ENCODE measurements at places on chromosomes 12 and 14.

DNA sequence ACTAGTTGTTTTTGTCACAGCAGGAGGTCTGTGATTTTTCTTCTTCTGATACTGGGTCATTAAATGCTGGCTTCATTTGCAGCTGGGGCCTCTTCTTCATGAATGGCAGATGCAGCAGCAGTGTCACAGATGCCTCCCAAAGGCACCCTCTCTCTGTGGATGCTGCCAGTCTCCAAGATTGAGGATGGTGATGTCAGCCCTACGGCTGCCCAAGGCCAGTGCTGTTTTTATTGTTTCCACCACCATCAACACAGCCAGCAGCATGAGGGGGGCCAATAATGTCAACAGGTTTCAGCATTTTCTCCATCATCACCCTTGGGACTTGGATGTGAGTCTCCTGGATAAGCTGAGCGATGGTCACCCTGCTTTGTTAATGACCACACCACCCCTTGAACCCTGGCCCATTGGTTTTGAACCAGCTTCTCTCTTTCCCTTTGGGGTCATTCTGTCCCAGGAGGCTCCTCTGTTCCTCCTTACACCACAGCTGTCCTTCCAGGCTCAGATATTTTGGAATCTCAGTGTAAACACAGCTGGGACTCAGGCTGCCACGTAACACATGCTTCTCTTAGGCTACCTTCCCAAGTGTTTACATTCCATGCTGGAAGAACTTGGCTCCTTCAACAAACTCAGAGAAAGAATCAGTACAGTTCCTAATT lies 151.7 kb upstream of the DDHD1 start:
- no peak for DNase-seq

- DNase-seq, result no peak
Observed at GRCh38 chr14:79274641-79275291, 936.5 kb downstream of the DIO2 start.

DNA sequence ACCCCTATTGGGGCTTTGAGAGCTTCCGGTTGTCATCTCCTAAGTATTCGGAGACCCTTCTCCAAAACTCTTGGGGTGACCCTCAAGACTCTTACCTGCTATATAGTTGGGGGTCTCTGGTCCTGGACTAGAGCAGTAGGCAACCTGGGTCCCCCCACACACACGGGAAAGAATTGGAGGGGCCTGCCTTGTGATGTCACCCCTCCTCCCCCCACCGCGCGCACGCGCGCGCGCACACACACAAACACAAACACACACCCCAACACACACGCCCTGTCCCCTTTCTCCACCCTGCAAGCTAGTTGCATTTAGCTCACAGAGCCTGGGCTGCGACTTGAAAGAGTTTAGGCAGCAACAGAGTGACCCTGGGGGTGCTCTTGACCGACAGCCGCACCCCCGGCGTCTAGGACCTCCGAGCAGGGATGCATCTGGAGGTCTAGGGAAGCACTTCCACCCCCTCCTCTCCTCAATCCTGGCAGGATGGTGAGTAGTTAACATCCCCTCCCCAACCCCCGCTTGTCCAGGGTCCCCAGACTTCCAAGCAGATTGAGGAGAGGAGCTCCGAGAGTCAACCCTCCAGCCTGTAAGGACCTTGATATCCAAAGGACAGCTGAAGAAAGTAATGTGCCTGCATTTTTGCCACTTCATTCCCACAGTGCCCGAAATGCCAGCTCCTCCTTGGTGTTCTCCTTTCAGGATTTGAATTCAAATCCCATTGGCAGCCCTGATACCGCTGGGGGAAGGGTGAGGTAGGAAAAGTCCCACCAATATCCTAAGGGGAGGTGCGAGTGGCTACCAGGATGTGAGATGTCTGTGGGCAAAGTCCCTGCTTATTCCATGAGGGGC lies 1.4 kb upstream of the DNAJC14 start:
- peak; percentile 13 for DNase-seq

DNA sequence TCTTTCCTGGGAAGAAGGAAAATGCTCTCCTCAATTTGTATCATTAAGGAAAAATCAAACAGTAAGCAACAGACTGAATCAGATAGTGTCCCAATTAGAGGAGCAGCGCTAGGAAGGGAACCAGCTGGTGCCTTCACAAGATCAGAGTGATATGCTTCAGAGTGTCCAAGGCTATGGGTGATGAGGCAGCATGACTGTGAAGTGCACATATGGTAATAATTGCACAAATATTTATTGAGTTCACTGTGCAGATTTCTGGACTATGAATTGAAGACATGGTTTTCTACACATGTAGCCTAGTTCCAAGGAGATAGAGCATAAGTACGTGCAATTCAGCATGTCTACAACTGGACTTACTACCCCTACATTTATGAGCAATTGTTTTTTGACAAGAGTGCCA lies 78.8 kb upstream of the EVL start:
- DNase-seq, result no peak

DNA sequence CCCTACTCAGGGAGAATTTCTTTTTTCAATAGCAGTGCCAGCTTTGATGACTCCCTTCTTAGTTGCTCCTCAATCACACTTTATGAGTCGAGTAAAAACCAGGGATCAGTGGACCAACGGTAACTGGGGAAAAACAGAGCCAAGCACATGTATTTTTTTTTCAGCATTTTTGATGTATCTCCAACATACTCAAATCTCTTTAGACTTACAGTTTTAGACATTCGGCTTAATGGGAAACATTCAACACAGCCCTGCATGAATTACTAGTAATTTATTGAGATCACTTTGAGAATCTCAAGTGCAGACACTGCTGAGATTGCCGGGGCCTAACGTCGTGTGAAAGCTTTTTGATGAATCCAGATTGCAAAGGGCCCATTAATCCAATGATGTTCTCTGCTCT lies 306.7 kb downstream of the NUAK1 start:
- no peak for DNase-seq

GRCh38 chr12:104485651-104486362 lies 29.1 kb downstream of the CHST11 start:
- no peak for DNase-seq

DNA sequence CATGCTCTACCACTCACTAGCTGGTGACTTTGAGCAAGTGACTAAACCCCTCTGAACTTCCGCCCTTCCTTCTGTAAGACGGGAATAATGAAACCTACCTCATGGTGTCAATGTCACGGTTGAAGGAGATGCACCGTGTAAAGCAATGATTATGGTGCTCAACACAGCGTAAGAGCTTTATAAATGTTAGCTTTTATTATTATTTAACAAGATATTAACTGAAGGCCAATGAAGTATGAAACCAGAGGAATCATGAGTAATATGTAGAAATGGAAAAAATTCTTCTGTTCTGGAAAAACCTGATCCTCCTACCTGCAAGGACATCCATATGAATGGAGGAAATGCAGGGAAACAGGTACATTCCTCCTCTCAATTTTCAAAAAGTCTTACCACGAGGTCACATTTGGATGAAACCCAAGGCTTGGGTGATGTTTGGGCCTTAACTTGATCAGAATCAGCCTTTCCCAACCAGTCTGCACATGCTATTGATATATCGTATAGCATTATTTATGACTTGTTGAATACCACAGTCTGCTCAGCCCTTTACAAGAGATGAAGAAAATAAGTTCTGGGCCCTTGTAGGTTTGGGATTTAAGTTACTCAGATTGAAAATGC lies 166.8 kb upstream of the TBX3 start:
- no peak for DNase-seq

DNA sequence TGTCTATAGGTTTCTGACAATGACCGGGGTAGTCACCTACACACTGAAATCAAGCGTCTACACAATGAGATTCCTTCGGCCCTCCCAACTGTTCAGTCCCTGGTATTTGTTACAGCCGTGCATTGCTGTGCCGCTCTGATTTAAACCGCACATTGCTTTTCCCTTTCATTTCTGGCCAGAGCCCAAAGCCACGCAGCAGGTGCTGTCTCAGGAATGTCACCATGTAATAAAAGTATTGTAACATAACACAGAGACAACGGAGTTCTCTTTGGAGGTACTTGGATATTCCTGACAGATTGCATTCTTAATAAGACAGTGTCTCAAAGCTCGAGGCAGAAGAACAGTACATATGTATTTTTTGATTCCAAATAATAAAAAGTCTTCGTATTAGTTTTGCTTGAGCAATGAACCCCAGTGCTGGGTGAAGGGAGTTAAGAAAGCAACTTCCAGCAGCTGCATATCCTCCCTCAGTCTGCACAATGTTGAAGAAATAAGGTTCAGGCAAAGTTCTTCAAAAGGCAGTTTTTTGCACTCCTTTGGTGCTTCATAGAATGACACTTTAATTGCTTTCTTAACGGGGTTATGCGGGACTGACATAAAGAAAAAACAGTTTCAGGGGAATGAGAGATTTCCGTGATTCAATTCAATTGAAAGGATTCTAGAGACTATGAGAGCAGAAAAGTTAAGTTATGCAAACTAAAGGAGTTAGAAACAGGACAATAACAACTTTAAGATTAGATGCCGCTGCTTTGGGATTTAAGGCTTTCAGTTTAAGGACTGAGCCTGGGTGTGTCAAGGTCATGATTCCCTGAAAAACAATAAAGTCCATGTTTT lies 288.7 kb upstream of the FLRT2 start:
- DNase-seq, result no peak

DNA sequence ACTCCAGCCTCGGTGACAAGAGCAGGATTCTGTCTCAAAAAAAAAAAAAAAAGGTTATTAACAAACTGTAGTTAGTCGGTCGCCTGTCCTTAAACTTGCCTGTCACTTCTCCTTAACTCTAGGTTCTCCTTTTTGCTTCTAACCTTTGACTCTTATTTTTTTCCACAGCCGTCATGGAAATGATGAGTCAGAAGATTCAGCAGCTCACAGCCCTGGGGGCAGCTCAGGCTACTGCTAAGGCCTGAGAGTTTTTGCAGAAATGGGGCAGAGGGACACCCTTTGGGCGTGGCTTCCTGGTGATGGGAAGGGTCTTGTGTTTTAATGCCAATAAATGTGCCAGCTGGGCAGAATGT lies 418 bp upstream of the MYG1 start:
- no peak for DNase-seq

DNA sequence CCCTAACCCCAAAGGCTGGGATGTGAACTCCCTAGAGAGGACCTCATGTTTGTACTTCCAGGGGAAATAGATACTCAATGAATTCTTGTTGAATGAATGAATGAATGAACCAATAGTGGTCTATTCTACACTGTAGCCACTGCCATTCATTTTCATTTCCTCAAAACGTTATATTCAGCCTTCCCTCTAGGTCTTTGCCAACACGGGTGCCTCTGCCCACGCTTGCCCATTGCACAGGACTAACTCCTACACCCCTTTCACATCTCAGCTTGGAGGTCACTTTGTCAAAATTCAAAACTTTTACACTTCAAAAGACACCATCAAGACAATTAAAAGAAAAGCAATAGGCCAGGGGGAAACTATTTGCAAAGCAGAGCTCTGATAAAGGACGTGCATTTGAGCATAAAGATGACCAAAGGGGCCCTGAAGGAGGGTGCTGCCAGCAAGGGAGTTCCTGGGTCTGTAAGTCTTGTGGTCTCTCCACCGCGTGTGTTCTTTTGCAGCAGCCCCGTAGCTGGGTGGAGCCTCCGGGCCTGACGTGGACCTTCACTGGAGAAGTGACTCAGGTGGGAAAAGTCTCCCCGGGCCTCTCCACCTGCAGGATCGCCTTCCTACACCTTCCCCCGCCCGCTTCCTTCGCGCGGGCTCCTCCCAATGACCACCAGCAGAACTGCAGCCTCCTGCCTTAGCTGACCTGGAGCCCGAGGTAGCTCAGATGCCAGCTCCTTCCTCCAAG lies 31.5 kb downstream of the TMEM63C start:
- no peak for DNase-seq

- DNase-seq, result no peak
Observed at GRCh38 chr14:33369041-33369440, 430.4 kb downstream of the NPAS3 start.

DNA sequence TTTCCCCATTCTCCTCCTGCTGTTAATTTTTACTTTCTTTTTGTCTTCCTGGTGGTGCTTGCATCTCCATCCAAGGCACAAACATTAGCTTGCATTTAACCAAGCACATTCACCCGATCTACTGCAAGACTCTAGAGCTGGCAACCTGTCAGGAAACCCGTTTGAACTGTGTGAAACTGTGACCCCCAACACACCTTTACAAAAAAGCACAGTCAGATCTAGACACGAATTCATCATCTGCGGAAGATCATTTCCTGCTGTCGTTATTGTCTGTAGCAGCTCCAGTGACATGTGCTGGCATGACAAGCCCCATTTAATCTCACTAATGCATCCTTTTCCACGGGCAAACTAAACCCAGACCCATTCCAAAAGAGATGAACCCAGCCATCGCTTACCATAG lies 340.5 kb downstream of the VRK1 start:
- DNase-seq, result no peak

- no peak for DNase-seq
Observed at GRCh38 chr12:26576266-26576665, 256.7 kb downstream of the ITPR2 start.

DNA sequence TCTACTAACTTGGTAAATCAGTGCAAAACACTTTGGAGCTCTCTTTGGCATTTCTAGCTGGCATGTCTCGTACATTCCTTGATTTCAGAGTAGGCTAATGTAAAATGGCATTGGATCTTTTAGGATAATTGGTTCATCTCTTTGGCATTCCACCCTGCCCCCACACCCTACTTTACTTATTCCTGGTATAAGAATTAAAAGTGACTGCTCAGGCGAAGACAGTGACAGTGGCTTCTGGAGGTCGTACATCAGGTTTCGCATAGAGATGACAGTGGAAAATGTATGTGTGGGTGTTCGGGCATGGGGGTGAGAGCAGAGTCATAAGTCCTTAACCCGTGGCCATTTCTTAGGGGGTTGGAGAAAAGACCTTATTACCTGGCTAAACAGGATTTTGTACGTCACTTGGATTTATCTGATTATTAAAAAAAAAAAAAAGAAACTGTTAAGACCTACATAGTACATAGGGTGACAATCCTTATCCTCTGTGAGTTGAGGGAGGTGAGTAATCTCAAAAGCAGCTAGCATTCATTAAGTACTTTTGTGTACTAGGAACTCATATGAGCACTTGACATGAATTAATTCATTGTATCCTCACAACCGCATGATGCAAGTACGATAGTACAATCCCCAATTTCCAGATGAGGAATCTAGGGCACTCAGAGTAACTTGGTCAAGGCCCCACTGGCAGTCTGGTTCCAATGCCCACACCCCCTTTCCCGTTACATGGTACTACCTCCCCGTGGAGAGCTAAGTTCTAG lies 22.4 kb upstream of the KCNK13 start:
- DNase-seq, result no peak

GRCh38 chr14:31921721-31922120 lies 155.4 kb upstream of the ARHGAP5 start:
- DNase-seq, result no peak
